Gastrocnemius medialis (tissue), 4 donors: ENCODE measurements at places on chromosomes 12 and 14. TPM values are rescaled to one million over a fixed set of nuclear protein-coding genes. Genes with fewer than 3 reads are reported as not detected.

The ANO2 gene
- total RNA-seq = 7.1 TPM

The ANKS1B gene
- total RNA-seq = 5.9 TPM

DNA sequence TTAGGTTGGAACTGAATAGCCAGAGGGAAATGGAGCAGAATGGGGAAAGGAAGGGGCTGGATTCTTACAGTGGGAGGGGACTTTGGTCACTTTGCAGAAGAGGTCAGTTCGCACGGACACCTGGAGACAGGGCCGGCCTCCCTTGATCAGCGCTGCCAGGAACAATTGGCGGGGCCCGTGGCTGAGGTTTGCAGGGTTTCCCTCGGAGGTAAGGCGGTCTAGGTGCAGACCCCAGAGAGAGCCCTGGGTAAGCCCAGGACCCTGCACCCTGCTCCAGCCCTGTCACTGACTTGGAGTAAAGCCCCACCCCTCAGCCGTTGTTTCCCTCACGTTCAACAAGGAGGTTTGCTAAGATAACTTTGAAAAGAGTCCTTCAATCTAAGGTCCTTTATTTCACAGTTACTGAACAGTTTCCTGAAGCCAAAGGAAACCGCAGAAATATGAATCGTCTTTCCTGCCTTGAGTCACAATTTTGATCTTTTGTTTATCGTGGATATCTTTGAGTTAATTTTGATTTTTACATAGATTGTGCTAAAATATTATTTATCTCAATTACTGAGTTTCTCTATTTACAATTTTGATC lies 231.4 kb upstream of the RTL1 start:
- no peak for DNase-seq

GRCh38 chr14:41830714-41831406 lies 224.2 kb downstream of the LRFN5 start:
- no peak for DNase-seq

DNA sequence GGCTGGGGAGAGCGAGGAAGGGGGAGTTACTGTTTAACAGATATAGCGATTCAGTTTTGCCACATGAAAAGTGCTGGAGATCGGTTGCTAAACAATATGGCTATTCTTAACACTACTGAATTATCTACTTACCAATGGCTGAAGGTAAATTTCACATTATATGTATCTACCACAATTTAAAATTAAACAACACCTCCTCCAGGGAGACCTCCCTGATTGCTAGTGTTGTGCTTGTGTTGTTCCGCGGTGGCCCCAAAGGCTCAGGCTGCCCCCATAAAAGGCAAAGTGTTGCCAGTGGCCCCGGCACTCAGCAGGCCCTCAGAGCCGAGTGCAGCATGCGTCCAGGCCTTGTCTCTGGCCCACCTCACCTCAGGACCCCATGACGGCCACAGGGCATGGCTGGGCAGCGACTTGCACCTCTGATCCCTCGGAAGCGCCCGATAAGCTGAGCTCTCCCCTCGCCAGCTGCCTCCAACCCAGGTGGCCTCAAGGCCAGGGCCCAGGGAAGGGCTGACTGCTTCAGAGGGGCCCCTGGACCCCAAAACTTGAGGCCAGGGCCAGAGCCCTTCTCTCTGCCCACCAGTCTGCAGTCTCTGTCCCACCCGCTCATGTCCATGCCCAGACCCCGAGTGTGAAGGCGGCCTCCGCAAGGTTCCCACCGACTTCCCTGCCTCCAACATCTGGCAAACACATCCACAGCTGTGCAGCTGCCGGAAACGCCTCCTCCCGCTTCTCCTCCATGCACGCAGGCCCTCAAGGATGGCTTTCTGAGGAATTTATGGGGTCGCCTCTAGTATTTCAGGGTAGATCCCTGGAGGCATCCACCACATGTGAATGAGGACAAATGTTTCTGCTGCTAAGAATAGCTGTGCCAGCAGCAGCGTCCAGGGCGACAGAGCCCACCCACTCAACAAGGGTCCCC lies 60.0 kb downstream of the NCOR2 start:
- no peak for DNase-seq

The ARHGAP9 gene
- 4.7 TPM for total RNA-seq

The CLEC2D gene
- 0.31 TPM for total RNA-seq

The BEGAIN gene
- 0.26 TPM for total RNA-seq

GRCh38 chr14:100106250-100107112 lies 41.3 kb downstream of the EVL start:
- no peak for DNase-seq
